Activated naive CD8-positive, alpha-beta T cell treated with anti-CD3 and anti-CD28 coated beads, Interleukin-2, amount 50 U/mL, for 24 hours (primary cell): ENCODE measurements at places on chromosomes 7 and 10.

- no peak for DNase-seq
These were observed 8.2 kb upstream of the PTTG1IP2 start for GRCh38 chr7:90461219-90461618.

- DNase-seq, result no peak
These were observed 103.9 kb upstream of the LEP start for GRCh38 chr7:128137181-128137580.

- no peak for DNase-seq
These were observed 181.7 kb downstream of the TCF7L2 start for GRCh38 chr10:113131613-113132261.

- DNase-seq, result no peak
These were observed 45.4 kb downstream of the CHST3 start for GRCh38 chr10:72009425-72010081.

DNA sequence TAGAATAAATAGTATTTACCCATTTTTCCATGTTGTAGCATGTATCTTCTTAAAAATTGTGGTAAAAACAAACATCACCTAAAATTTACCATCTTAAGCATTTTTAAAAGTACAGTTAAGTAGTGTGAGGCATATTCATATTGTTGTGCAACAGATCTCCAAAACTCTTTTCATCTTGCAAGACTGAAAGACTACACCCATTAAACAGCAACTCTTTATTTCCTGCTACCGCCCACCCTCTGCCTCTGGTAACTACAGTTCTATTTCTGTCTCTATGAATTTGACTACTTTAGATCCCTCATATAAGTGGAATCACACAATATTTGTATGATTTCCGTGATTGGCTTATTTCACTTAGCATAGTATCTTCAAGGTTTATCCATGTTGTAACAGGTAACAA is 40.0 kb upstream of the AGBL3 start:
- DNase-seq, result no peak

- no peak for DNase-seq
These were observed 297.7 kb downstream of the CCDC3 start for GRCh38 chr10:12703813-12704212.

DNA sequence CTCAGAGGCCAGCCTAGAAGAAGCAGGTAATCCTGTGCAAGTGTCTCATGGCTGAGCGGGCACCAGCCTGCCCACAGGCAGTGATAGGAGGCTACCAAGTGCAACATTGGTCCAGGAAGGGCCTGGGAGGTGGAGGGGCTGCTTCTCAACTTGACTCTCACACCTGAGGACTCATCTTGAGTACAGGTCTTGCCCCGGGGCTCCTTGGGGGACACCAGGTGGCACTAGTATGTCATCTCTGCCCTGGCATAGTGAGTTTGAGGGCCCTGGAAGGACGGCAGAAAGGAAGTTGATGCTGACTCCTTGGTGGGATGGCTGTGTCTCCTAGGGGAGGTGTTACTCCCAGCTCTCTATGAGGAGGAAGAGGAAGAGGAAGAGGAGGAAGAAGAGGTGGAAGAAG is 2.3 kb downstream of the CCDC136 start:
- no peak for DNase-seq

DNA sequence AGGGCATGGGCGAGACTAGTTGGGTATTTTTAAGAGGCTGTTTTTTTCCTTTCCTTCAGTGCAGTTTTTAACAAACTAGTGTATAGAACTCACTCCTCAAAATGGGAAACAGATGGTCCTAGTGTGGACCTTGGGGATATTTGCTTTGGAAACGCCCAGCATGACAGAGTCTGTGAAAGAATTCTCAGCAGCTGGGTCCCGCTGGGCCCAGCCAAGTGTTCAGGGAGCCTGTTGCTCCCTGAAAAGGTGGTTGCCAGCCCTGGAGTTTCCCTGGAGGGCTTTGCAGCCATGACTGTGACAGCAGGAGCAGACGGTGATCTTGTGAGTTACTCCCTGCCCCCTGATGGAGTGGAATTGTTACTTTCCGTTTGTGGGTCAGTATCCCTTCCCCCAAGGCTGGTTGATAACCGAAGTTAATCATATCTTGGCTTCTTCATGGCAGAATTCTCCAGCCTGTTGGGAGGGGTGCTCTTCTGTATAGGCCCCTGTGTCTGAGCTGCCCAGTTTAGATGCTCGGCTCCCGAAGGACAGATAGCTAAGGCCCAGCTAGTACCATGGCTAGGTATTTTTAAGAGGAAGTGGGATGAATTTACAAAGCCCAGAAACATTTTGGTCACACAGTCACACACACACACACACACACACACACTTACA is 278.6 kb upstream of the HABP2 start:
- DNase-seq, result no peak

DNA sequence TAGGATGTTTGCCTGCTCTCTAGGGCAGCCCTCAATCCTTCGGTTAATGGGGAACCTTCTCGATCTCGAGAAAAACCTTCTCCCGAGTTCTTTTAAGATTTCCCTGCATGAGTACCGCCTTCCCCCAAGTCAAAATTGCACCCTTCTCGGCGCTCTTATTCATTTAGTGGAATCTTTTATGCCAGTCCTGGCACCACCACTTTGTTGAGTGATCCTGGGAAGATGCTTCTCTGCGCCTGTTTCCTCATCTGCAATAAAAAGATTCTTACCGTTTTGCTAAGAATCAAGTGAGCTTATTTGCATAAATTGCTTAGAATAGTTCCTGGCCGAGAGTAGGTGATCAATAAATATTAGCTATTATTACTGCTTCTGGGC is 697 bp downstream of the ARPC1A start:
- no peak for DNase-seq

GRCh38 chr10:47370878-47371277 is 13.2 kb downstream of the ZNF488 start:
- DNase-seq, result no peak

- DNase-seq, result peak; percentile 20
These were observed 100.9 kb upstream of the YAE1 start for GRCh38 chr7:39465055-39465929.

DNA sequence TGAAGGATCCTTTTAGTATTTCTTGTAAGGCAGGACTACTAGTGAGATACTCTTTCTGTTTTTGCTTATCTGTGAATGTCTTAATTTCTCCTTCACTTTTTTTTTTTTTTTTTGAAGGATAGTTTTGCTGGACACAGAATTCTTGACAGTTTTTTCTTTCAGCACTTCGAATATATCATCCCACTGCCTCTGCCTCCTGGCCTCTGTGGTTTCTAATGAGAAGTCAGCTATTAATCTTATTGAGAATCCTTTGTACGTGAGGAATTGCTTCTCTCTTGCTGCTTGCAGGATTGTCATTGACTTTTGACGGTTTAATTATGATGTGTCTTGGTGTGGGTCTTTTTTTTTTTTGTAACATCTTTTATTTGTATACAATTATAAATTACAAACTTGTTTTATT is 12.6 kb upstream of the WAC start:
- DNase-seq, result no peak

DNA sequence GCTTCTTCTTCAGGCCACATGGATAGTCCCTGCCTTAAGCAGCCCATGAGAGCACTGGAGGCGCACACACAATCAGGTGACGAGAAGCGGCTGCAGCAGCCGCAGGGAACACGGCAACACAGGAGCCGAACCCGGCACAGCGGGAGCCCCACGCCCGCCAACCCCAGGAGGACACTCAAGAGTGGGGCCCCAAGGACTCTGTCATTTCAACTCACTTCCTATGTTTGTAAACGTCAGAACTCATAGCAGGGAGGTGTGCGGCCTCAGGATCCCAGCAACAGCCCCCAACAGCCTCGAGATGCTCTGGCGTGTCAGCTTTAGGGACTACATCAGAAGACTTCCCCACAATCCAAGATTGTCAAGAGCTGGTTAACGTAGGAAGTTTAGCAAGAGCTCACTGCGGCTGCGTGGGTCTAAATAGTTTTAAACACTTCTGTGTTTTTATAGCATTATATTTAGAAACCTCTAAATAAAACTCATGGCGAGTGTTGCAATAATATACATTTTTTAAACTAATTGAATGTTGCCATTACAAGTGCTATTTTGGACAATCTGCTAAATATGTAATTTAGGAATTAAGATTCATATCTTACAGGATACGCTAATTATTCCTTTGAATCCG is 123.4 kb downstream of the MAD1L1 start:
- no peak for DNase-seq

- DNase-seq, result no peak
These were observed 262.2 kb downstream of the CCSER2 start for GRCh38 chr10:84590327-84591193.

DNA sequence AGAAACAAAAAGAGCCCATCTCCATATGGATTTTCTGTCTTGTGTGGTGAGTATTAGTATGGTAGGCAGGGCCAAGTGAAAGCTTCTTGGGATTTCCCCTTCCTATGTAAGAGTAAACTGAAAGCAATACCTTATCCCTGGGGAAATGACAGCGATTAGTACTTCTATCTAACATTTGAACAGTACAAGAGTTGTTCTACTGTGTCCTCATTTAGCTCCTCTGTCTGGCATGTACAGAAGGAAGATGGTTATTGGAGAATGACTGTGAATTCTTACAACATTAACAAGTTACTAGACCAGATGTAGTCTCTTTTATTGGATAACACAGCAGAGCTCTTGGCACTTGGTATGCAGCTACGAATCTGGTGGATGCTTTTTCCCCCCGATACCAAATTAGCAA is 17.9 kb upstream of the TRIL start:
- DNase-seq, result no peak

GRCh38 chr7:102403563-102403962 is 7.4 kb downstream of the PRKRIP1 start:
- no peak for DNase-seq

- peak; percentile 16 for DNase-seq
These were observed 175.0 kb downstream of the CTNNA3 start for GRCh38 chr10:67520924-67521520.

DNA sequence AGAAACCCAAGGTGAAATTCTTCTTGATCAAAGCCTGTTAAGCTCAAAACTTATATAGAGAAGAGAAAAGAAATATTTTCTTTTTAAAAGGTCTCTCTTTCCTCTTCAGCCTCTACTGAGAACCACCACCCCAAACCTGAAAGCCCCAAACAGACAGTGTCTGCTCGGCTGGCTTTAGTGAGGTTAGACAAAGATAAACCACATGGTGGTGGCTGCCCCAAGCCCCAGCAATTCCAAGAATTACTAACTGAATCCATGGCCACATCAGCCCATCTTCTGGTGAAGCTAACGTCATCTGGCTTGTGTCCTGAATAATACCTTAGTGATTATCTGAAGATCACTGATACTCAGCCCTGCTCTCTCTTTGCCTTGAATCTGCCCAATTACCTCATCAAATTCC is 275.0 kb downstream of the ELMO1 start:
- no peak for DNase-seq

DNA sequence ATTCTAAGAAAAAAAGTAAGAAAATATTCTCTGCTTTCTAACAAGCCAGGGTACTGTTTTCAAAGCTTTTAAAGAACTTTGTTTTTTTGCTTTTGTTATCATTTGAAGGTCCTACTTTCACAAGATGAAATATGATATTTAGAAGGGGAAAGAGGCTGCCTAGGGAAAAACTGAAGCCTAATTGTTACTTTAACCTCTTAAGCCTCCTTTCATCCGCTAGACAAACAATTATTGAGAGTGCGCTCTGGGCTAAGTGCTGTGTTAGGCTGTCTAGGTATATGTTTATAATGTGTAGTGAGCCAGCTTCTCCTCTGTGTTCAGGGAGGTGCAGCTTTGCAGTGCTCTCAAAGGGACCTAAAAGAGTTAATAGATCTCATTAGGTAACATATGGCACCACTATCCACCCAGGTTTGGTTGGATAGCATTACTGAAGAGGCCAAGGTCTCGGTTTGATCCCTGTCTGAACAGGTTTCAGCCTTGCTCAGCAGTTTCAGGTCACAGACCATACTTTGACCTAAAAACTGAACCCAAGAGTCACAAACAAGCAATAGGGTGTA is 17.9 kb downstream of the PDK4 start:
- no peak for DNase-seq

GRCh38 chr10:74418285-74418872 is 267.4 kb downstream of the ADK start:
- DNase-seq, result no peak

DNA sequence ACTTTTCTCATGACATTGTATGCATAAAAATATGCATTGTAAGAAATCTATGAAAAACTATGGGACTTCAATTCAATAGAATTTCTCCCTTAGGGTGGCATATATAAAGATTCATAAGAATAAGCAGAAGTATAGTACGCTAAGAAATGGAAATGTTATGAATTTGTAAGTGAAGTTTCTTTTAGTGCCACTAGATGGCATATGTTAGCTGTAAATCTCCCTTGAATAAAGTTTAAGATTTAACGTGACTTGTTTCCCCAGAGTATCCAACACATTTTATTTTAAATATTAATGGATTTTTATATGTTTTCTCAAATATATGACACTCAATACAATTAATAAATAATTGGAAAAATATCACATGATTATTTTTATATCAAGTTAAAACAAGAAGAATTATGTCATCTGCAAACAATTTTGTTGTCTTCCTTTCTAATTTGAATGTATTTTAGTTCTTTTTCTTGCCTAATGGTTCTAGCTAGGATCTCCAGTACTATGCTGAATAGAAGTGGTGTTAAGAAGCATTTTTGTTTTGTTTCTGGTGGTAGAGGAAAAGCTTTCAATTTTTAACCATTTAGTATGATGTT is 287.2 kb downstream of the HGF start:
- DNase-seq, result no peak

DNA sequence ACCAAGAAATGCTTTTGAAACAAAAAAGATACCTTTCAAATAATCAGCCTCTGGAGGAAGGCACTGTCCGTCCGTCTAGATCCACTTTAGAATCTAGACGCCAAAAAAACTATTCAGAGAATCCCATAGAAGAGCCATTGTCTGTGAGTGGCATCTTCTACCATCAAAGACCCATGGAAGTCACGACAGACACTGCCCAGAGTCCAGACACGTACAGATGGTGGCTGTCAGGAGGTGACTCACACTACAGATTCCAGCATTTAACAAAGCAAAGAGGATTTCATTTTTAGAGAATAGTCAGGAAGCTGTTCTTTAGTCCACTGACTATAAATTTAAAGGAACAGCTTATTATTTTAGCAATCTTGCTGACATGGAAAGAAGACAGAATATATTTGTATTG is 11.7 kb downstream of the C1QL3 start:
- no peak for DNase-seq

DNA sequence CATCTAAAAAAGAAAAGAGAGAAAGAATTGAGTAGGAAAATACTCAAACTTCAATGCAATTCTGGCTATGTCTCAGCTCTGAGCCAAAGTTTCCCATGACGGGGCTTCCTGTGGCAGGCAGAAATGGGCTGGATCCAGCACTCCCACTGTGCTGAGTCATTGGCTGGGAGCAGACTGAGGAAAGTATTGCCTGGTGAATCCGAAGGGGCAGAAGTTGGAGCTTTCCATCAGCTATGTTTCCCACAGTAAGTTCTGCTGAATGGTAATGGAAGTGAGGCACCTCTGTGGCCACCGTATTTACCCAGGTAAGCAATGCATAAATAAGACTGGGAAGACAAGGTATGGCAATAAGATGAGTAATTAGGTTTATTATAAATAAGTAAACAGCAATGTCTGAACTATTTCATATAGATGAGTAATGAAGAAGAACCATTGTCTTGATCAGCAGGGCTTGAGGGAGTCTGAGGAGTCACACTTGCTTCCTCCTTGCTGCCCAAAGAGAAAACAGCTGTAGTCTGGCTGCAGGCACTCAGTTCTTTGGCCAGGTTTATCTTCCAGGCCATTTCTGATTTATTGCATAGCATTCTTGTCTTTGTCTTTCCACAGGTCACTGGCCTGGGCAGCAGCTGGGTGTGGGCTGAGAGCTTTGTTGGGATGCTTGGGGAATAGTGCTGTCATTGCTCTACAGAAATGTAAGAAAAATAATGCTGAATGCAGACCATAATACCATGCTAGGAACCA is 255.3 kb downstream of the DNAJB9 start:
- DNase-seq, result no peak
